ENCODE measurements at places on chromosomes 7 and 10.

DNA sequence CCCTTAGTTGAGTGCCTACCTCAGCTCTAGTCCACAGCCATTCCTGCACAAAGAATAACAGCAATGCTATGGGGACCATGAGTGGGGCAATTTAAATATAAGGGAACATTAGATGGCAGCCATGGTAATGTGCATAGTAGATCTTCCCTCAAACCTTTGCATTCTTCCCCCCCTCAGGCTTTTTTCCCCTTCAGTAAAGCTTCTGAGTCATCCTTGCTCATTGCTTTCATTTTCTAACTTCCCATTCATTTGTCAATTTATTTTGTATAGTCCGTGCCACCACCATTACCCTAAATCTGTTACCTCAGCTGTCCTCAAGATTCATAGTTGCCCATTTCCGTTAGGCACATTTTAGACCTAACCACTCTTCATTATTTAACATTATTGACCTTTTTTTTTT lies 10.7 kb downstream of the HECTD2 start:
- DNase-seq: no peak

DNA sequence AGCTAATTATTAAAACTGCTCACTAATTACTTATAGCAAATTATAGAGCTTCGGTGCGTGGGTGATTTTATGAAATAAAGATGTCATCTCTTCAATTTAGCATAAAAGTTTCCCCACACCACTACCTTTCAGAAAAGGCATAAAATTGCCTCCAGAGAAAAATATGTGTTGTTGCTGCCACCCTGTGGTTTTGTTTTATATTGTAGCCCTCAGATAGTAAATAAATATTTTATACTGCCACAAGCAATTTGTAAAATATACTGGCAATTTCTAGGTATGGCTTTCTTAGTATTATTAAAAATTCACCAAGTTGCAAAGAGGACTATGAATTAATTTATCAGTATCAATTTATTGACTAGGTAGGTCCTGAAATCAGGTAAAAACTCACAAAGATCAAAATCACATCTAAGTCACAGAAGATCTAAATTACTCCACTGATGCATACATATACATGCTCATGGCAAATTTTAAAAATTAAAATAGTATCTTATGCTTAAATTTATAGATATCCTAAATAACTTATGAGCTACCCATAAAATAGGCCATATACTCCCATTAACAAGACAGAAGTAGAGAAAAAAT lies 26.5 kb downstream of the ASNS start:
- DNase-seq: no peak

DNA sequence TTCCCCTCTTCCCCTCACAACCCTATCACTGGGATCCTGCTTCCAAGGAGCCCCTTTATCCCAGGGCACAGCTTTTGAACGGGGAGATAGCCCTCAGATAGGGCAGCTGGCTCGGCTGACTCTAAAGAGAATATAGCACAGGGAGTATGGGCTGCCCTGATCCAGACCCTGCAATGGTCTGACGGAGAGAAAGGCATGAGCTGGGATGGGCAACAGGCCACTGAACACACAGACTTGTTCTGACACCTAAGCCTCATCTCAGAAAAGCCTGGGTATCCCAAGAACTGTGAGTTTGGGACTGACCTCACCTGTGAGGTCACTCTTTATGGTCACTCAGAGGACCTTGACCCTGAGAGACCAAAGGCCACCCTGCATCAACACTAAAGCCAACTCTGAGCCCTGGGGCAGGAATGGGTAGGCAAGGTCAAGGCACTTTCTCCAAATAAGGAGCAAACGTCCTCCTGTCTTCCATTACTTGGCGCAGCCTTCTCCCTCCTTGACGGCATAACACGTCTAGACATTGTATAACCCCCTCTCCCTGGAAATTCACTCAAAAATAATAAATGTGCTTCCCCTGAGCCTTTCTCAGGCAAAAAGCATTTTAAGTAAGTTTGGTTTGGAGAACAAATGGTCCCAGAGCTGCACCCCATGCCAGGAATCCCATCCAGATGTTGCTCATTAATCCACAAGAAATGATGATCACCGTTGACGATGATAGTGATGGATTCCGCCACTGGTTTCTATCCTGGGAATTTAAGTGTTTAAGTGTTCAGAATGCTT lies 8.2 kb upstream of the LRRC18 start:
- no peak for DNase-seq

DNA sequence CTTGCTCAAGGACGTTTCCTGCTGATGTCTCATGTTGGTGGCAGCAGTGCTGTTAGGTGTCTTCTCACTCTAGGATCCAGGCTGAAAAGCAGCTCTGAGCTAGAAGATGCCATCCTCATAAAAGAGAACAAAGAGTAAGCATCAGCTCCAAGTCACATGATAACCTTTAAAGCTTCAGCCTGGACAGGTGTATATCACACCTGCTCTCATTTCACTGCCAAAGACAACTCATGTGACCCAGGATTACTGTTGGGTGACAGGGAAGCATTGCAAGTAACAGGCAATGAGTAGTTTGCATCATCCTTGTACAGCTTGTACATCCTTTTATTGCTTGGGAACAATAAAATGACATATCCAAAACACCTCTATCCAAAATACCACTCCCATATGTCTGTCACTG lies 423.4 kb upstream of the DPP6 start:
- DNase-seq: no peak

GRCh38 chr7:1121476-1121875 lies 33.6 kb downstream of the GPER1 start:
- no peak for DNase-seq

DNA sequence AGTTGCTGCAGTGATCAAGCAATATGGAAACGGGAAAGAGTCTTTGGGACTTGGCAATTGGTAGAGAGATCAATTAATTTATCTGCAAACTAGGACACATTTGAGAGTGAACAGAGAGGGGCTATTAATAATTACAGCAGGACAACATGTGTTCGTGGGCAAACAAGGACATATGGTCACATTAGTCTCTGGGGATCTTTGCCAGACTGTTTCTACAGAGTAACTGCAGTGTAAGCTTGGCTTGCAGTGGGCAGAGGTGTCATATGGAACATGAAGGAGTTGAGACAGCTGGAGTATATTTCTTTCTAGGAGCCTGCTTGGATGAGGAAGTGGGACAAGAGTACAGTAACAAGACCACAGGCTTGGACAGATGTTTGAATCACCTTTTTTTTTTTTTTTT lies 232.1 kb upstream of the LYZL1 start:
- no peak for DNase-seq
